ENCODE measurements at places on chromosomes 3 and 15. TPM values are rescaled to one million over a fixed set of nuclear protein-coding genes. Genes with fewer than 3 reads are reported as not detected.

DNA sequence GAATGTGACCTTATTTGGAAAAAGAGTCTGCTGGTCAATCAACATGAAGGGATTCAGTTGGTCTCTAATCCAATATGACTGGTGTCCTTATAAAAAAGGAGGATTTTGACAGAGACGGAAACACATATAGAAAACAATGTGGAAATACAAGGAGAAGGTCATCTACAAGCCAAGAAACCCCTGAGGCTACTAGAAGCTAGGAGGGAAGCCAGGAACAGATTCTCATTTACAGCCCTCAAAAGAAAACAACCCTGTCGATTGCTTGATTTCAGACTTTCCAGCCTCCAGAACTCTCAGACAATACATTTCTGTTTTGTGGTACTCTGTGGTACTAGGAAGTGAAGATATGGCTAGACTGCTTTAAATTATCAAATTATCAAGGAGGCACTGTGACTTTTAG lies 162.9 kb upstream of the IGF1R start:
- no peaks in the 10 kb centered on the region for H3K27me3 ChIP-seq
- H3K4me3 ChIP-seq = no peak overlapping the region
- H3K27ac ChIP-seq = no peak overlapping the region
- H3K36me3 ChIP-seq = no peaks in the 10 kb centered on the region
- no peak for DNase-seq

The WDR72 gene
- total RNA-seq = 0.03 TPM

The DUOX1 gene
- 0.31 TPM for total RNA-seq

DNA sequence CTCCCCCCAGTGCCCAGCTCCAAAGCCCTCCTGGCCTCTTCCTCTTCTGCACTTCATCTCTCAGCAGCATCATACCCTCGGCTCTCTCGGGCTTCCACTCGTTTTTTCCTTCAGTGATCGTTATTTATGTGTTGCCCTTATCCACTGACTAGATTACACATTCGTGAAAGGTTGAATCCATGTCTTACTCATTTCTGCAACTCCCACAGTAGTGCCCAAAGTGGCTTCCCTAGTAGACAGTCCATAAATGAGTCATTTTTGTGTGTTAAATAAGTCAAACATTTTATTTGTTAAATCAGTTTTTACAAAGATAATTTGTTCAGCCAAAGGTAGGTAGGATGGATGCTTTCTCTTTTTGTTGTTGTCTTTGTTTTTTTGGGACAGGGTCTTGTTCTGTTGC lies 87.4 kb downstream of the CRTC3 start:
- H3K4me3 ChIP-seq = no peak overlapping the region
- 0 out of 2 replicates have a peak, but pooled peaks cover 3% of the 10 kb centered on the region for H3K36me3 ChIP-seq
- no peak overlapping the region for H3K27ac ChIP-seq
- H3K27me3 ChIP-seq = no peaks in the 10 kb centered on the region
- DNase-seq = no peak

The PLA2G4D gene
- not detected for total RNA-seq

The MORC1 gene
- total RNA-seq = not detected

- H3K4me3 ChIP-seq = no peak overlapping the region
- no peak overlapping the region for H3K27ac ChIP-seq
- no peaks in the 10 kb centered on the region for H3K4me1 ChIP-seq
- no peak for DNase-seq
- no peaks in the 10 kb centered on the region for H3K36me3 ChIP-seq
These were observed 73.7 kb upstream of the ACAN start for GRCh38 chr15:88729581-88729980.

DNA sequence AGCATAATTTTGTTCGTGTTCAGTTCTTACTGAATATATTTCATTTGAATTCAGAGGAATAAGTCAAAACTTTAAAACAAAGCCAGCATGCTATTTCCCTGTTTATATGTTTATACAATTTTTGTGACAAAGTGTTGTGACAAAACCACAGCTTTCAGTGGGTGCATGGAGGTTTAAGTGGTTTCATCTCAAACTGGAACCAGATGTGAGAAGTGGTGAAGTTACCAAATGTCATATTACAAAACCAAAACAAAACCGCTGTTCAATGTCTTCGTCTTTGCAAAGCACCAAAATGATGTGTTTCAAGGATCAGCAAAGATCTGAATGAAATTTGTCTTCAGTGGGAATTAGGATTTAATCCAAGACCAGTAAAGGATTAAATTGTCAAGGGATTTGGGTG lies 59.3 kb upstream of the OSTN start:
- DNase-seq = no peak
- H3K4me1 ChIP-seq = no peaks in the 10 kb centered on the region
- H3K27ac ChIP-seq = no peak overlapping the region
- no peaks in the 10 kb centered on the region for H3K36me3 ChIP-seq

The ISG20 gene
- 14.9 TPM for total RNA-seq

The MUC4 gene
- 0.03 TPM for total RNA-seq

DNA sequence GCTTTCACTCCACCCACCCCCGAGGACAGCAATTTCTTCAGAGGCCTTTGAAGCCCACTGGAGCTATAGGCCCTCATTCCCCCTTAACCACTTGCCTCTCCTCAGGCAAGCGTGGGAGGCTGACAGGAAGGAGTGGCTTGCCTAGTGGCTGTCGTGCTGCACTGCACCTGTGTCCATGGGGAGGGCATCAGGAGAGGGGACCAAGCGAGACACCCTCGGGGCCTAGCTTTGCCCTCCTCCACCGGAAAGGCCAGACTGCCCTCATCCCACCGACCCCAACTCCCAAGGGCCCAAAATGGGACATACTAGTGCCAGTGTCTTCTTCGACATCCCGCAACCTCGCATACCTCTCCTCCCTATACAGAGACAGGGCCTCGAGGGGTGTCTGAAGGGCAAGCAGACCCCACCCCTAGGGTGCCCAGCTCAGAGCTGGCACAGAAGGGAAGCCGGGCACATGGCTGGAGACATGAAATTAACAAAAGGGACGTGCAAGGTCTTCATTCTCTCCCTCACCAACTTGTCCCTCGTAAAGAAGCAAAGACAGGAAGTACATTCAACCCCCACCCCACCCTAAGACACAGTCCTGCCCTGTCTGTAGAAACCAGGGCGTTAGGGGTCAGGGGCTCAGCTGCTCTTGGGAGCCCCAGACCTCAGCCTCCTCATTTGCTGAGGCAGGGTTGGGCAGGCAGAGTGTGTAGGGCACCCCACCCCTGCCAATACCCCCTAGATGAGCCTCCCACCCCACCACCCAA lies 24.3 kb downstream of the VIPR1 start:
- no peaks in the 10 kb centered on the region for H3K36me3 ChIP-seq
- H3K4me3 ChIP-seq = no peak overlapping the region
- no peak overlapping the region for H3K27ac ChIP-seq

GRCh38 chr15:64144565-64145281 lies 6.8 kb upstream of the SNX22 start:
- H3K4me1 ChIP-seq = no peaks in the 10 kb centered on the region
- no peak overlapping the region for H3K4me3 ChIP-seq
- H3K36me3 ChIP-seq = 0 out of 2 replicates have a peak, but pooled peaks cover 8% of the 10 kb centered on the region

DNA sequence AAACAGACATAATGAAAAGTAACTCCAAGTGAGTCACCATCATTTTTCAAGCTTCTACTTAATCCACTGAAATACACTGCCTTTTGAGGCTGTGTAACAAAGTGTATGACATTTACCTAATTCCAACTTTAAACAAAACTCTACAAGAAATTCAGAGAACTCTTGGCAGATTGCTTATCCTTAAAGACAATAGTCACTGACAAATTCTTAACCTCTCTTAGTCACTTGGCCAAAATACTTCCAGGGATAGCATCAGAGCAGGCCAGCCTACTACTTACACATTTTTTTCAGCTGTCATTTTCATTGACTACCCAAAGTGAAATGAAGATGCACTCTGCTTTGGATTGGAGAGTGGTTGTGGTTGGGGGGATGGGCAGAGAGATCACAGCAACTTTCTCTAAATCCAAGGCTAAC lies 3.6 kb downstream of the WWTR1 start:
- peak overlapping the region; percentile 86 for H3K27ac ChIP-seq
- H3K27me3 ChIP-seq = no peaks in the 10 kb centered on the region
- peaks cover 39% of the 10 kb centered on the region for H3K36me3 ChIP-seq
- H3K4me1 ChIP-seq = peaks cover 52% of the 10 kb centered on the region
- no peak for DNase-seq

GRCh38 chr15:75037685-75038084 lies 14.3 kb downstream of the PPCDC start:
- H3K4me3 ChIP-seq = no peak overlapping the region
- no peak for DNase-seq
- no peaks in the 10 kb centered on the region for H3K27me3 ChIP-seq
- no peaks in the 10 kb centered on the region for H3K36me3 ChIP-seq
- H3K4me1 ChIP-seq = peaks cover 3% of the 10 kb centered on the region
- H3K27ac ChIP-seq = no peak overlapping the region

Measured in Panc1 (cell line).